ENCODE measurements at places on chromosomes 6 and 20. TPM values are rescaled to one million over a fixed set of nuclear protein-coding genes. Genes with fewer than 3 reads are reported as not detected.

- no peak for DNase-seq
These were observed 36.0 kb downstream of the ARFGEF2 start for GRCh38 chr20:48957533-48957932.

MOG gene
- total RNA-seq = not detected

DNA sequence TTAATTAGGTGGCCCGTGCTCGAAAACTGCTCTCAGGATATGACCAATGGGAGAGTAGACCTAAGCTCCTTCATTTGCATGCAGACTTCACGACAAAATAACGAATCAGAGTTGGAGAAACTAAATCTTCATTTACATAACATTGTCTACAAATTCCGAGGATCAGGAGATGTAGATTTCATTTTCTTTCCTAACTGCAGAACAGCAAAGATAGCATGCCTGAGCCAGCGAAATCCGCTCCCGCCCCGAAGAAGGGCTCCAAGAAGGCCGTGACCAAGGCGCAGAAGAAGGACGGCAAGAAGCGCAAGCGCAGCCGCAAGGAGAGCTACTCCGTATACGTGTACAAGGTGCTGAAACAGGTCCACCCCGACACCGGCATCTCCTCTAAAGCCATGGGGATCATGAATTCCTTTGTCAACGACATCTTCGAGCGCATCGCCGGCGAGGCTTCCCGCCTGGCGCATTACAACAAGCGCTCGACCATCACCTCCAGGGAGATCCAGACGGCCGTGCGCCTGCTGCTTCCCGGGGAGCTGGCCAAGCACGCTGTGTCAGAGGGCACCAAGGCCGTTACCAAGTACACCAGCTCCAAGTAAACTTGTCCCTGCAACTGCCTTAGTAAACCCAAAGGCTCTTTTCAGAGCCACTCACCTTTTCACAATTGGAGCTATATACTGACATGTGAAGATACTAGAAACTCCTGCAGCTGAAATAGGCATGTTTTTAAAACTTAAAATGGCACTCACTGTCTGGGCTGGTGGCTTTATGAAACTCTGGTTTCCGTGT, 96.5 kb downstream of the HFE start:
- no peak for DNase-seq

- DNase-seq = no peak
These were observed 110.0 kb upstream of the SYNDIG1 start for GRCh38 chr20:24359321-24360027.

DNA sequence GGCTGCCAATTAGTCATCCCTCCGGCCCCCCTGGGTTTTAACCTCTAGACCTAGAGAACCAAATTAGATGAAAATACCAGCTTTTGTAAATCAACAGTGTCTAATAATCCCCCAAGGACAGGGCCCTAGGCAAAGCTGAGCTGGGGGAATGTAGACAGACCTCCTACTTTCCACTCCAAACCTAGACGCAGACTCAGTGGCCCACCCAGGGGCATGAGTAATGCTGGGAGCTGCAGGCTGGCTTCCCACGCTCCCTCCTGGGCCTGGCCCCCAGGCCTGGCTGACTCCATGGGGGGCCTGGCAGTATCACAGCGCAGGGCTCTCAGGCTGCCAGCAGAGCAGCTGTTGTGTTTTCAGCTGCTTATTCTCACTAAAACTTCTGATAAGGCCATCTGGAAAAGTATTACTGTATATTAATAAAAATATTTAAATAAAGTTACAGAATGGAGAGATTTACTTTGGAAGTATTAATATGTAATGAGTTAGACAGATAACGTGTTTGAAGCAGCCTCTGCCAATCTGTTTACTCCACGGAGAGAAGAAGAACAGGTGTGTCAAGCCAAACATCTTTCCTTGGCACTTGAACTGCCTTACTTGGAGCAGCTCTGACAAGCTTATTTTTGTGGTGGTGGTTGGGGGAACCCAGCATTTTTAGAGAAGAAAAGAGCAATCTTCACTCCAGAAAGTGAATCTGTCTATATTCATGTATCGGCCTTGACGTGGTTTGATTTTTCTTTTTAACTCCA, 144.0 kb upstream of the AGPAT4 start:
- no peak for DNase-seq

SIRPG gene
- not detected for total RNA-seq

- no peak for DNase-seq
These were observed 112.3 kb downstream of the TSHZ2 start for GRCh38 chr20:53084408-53084997.

DNA sequence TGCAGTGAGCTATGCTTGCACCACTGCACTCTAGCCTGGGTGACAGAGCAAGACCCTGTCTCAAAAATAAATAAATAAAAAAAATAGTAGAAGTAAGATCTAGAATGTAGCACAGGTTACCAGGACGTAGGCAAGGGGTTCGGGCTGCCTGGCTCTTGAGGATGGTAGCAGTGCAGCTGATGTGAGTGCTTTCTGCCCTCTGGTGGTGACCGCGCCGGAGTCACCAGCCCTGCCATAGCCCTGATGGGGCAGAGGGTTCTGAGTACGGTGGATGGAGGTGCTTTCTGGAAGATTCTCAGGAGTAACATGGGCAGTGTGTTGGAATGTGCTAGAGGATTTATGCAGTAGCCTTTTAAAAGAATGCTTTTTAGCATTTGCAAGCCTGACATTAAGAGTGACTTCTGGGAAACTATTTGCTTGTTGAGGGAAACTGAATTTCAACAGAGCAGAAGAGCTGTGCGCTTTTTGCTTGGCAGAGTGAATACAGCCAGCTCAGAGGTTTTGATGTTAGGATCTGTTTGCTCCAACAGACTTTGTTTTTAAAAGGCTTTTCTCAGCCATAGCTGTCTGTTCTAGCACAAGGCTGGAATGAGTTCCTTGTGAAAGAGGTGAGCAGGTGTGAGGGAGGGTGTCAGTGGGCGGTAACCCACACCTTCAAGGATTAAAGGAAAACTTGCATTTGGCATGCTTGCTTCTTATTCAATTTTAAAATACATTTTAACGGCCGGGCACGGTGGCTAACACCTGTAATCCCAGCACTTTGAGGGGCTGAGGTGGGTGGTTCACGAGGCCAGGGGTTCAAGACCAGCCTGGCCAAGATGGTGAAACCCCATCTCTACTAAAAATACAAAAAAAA, 65.9 kb downstream of the PTPN1 start:
- DNase-seq = no peak

SYNDIG1 gene
- total RNA-seq = not detected

DNA sequence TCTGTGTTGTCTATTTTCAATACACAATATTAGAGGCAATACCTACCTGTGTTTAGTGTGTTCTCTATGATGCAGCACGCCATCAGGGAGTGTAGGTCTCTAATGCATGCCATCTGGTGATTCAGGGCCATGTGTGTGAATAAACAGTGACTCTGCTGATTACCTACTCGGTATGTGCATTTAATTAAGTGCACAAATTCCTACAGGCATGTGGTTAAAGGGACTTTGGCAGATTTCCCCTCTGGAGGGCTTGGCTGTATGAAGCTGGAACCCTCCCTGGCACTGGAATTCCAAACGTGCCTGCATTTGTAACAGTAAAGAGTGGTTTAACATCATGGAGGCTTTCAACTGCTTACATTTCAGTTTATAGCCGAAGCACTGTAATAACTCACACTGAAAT, 401.5 kb upstream of the SASH1 start:
- DNase-seq = no peak

- no peak for DNase-seq
These were observed 61.0 kb downstream of the EDN3 start for GRCh38 chr20:59361411-59361810.

- no peak for DNase-seq
These were observed 504.0 kb upstream of the PTCHD4 start for GRCh38 chr6:48615041-48615440.

XKR7 gene
- not detected for total RNA-seq

DNA sequence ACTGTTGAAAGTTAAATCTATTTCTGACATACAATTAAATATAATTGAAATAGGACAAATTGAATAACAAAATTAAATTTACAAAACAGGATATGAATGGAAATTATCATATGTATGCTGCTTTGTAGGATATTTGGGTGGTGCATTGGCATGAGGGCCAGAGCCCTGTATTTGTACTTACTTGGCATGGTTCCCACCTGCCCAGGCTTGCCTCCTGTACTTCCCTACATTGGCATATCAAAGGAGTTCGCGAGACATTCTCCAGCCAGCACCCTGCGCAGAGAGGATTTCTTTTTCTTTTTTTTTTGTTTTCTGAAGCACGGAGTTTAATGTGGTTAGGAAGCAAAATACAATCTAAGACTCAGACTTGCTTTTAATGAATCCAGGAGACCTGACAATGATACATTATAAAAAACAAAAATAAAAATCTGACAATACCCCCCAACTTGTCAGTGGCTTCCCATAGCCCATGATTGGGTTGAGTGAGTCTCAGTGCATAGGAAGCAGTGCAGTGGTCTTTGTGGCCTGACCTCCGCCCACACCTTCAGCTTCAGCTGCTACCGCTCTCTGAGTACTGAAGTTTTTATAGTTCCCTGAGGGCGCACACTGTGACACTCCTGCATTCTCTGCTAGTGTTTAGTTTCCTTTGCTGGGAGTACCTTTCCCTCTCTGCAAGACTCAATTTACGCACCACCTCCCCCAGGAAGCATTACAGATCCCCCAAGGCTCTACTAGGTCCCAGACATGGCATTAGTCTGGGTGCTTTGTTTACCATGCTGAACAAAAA, 440.8 kb downstream of the UTRN start:
- no peak for DNase-seq

DNA sequence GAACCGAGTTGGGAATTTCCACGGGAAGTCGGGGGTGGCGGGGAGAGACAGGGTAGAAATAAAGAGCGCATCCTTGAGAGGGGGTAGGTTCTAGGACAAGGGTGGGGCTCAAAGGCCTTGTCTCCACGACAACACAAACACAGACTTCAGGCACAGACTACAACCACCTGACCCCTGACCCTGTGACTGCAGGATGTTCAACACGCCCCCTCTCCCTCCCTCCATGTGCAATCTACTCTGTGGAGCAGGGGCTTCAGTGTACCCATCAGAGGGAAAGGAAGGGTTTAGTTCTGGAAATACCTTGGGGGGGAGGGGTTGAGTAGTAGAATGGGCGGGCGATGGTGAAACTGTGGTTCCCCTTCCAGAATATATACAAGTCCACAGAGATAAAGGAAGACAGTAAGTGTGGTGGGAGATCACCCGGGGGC, 651 bp upstream of the TAPBP start:
- DNase-seq = peak; percentile 93

- DNase-seq = no peak
These were observed 130.8 kb upstream of the TNFAIP3 start for GRCh38 chr6:137736048-137736818.

DNA sequence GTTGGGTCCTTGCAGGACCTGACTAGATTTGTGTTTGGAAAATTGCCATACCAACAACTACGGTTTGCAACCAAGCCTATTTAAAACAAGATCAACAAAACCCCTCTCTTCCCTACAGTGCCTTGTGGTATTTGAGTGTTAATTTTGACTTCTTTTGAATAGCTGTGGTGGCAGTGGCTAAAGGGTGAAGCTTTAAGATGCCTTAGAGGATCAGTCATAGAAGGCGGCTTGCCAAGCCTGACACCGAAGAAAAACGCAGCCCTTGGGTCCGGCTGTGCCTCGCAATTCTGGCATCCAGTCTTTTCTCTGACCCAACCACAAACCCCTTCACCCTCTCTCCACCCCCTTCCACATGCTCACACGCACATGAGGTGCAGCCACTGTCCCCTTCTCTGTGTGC, 32.6 kb downstream of the BMP6 start:
- DNase-seq = no peak

GRCh38 chr6:143605906-143606521, 71.8 kb upstream of the PHACTR2 start:
- DNase-seq = no peak

CST7 gene
- total RNA-seq = 1.2 TPM

DNA sequence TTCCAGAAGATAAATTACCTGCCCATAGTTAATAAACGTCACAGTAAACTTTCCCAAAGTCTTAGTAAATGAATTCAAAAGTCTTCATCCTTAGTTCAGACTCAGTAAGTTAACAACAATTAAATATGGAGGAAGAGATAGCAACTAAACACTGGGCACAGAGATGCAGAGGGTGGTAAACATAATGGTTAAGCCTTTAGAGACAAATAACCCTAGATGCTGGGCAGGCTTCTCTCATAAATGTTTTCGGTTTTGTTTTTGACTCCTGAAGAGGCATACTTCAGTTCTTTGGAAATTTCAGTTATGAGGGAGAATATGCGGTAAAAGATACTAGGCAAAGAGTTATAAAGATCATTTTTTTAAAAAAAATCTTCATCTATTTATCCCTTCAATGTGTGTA, 369.8 kb downstream of the FRK start:
- no peak for DNase-seq

GRCh38 chr20:25023356-25023755, 30.8 kb upstream of the APMAP start:
- DNase-seq = no peak

BPIFB1 gene
- total RNA-seq = not detected

DNA sequence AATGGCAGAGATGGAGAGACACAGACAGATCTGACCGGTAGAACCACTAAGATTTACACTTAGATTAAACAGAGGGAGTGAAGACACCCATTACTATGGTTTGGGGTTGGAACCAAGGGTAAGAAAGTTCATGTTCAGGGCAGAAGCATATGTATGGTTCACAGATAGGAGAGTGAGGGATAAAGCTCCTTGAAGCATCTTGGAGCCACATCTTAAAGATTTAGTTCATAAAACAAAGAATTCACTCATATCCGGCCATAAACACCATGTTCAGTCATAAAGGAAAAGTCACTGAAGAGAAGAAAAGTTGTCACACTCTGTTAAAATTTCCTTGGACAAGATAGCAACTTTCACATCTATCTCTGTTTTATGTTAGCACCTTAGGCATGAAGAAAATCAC, 18.0 kb downstream of the STX7 start:
- DNase-seq = no peak

PDYN gene
- not detected for total RNA-seq

GRCh38 chr6:37874726-37875125, 55.2 kb downstream of the ZFAND3 start:
- DNase-seq = no peak

DNA sequence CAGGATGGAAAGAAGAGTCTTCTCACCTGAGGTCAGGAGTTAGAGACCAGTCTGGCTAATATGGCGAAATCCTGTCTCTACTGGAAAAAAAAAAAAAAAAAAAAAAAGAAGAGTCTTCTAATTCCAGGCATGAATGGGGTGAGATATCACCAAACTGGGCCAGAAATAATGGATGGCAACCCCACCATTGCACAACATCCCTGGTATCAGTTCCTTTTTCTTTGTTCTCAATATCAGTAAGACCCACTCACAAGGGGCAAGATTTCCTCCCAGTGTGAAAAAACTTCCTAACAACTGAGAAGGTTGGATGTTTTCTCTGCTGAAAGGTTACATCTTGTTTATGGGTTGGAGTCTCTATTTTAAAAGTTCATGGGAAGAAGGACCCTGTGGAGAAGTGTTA, 23.6 kb upstream of the NR2E1 start:
- DNase-seq = no peak

DNA sequence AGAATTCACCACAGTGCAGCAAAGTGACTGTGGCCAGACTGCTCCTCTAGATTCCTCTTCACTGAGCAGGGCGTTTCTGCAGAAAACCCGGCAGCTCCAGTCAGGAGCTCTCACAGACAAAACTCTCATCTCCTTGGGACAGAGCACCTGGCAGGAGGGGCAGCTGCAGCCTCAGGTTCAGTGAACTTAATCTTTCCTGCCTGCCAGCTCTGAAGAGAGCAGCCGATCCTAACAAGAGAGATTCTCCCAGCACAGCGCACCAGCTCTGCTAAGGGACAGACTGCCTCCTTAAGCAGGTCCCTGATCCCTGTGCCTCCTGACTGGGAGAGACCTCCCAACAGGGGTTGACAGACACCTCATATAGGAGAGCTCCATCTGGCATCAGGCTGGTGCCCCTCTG, 1065.5 kb downstream of the GRIK2 start:
- DNase-seq = no peak

GGT7 gene
- total RNA-seq = 7.6 TPM
